ENCODE measurements at places on chromosomes 2 and 18. TPM values are rescaled to one million over a fixed set of nuclear protein-coding genes. Genes with fewer than 3 reads are reported as not detected.

- peaks cover 21% of the 10 kb centered on the region for H3K4me1 ChIP-seq
- no peak for DNase-seq
- H3K4me3 ChIP-seq = peak within 1 kb of the TSS; percentile 34
- H3K27me3 ChIP-seq = peaks cover 42% of the 10 kb centered on the region
These were observed at the start of gene FBLN7 for GRCh38 chr2:112138159-112139032. Gene FBLN7, plus strand, starts transcription at chr2:112138385. Its CDS starts 271 bp downstream, at chr2:112138656.

DNA sequence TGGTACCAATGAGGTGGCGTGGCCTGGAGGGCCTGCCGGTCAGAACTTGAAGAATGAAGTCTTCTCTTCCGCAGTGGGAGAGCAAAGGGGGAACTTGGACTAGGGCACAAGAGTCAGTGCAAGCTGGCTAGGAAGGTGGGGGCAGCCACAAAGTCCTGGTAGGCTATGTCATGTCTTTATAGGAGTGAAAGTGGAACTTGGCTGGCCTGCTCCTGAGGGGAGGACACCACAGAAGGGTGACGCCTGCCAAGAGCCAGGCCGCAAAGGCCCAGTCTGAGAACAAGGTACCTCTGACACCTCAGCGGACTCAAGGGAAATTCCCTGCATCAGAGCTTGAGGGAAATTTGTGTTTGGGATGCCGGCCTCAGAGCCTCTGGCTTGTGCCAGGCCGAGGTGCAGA lies 32.2 kb upstream of the MAP3K20 start:
- H3K27ac ChIP-seq = no peak overlapping the region
- no peaks in the 10 kb centered on the region for H3K27me3 ChIP-seq
- no peak for DNase-seq

GRCh38 chr2:60295636-60295962 lies 257.9 kb downstream of the BCL11A start:
- no peak overlapping the region for H3K4me3 ChIP-seq
- no peaks in the 10 kb centered on the region for H3K4me1 ChIP-seq
- no peaks in the 10 kb centered on the region for H3K27me3 ChIP-seq
- DNase-seq = no peak

Gene PRSS56
- not detected for polyA plus RNA-seq
